WERI-Rb-1 (cell line): ENCODE measurements at places on chromosomes 1 and 21.

DNA sequence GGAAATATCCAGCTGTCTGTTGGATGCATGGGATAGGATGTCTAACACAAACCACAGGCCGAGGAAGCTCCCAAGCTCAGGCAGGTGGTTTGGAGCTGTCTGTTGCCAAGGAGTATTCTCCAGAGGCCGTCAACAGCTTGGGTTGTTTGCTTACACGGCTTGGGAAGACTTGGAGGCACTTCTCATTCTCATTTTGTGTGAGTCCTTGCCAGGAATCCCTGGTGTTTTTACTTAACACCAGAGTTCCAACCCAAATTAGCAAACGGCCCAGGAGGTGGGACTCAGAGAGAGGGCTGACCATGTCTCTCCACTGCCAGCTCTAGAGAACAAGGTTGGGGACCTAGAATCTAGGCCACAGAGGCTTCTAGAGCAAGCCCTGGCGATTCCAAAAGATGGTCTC is 72.7 kb upstream of the FAM20B start:
- DNase-seq = no peak

DNA sequence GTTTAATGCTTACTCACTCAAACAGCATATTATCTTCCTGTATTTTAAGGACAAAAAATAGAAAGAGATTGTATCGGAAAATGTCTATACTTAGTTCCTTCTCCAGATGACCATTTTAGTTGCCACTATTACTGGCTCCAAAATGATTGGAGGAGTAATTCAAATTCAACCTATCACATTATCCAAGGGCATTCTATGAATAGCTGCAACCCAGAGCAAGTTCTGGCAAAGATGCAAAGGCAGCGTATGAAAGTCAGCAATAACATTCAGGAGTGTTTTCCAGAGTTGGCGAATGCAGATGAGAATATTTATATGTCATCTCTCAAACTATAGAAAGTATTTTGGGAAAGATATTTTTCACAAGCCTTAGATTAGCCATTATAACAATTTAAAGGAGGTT is 389.8 kb upstream of the ADGRL2 start:
- no peak for DNase-seq

- DNase-seq = no peak
These were observed 29.8 kb upstream of the RC3H1 start for GRCh38 chr1:174051956-174052355.

DNA sequence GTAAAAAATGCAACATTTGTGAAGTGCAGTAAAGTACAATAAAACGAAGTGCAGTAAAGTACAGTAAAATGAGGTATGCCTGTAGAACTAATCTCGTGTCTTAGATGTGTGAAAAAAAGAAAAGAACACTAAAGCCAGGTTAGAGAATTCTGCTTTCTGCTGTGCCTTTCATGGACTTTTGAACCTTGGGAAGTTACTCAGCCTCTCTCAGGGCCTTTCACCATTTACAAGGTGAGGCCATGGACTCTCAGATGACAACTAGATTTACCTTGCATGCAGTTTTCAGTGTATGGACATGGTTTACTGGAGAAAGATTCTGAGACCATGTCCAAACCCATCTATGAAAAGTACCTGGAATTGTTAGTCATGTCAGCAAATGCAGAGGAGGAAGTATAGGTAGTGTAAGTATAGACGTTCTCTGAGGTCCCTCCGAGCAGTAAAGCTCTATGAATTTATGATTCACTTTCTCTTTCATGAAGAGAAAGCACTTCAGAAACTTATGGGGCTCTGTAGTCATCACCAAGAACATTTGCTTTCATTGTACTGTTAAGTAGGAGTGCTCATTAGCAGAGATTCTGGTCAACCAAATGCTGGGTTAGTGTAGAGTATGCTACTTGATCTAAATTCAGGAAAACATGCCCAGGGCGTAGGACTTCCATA is 143.1 kb downstream of the CACNA1E start:
- DNase-seq = no peak

DNA sequence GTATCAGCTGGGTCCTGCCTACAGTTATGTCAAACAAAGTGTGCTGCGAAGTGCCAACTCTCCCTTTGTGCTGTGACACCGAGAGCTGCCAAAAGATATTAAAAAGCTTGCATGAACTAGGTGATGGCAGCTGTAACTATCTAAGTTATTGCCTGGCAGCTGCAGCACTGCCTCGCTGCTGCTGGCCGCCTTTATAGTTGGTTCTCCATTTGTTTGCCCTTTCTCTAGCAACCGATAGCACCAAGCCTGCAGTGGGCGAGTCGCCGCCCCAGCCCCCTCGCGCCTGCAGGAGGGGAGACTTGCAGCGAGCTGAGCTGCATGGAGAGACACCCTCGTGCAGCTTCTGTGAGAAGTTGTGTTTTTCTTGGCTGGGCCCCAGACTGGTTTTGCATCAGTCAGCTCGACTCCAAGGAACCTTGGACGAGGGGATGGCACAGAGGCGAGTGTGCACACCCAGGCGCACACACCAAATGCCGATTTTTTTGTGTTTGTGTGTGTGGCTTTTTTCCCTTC is 330.6 kb downstream of the RPS6KC1 start:
- DNase-seq = no peak

GRCh38 chr1:961132-961669 is 817 bp downstream of the KLHL17 start:
- no peak for DNase-seq

DNA sequence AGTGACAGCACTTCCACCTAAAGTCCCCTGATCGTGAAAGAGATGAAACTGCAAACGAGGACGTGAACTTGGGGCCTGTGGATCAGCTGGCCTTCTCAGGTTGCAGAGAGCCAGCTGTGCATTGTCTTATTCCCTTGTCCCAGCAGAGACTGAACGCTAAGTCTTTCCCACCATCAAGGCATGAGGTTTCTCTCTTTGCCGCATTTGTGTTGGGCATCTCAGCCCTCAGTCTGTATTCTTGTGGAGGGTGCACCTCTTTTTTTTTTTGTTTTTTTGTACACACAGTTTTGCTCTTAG is 71.4 kb downstream of the KIF26B start:
- DNase-seq = no peak

DNA sequence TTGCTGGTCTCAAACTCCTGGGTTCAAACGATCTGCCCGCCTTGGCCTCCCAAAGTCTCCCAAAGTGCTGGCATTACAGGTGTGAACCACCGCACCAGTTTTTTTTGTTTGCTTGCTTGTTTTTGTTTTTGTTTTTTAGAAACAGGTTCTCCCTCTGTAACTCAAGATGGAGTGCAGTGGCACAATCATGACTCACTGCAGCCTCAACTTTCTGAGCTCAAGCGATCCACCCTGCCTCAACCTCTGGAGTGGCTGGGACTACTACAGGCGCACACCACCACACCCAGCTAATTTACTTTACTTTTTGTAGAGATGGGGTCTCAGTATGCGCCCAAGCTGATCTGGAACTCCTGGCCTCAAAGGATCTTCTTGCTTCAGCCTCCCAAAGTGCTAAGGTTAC is 47.3 kb upstream of the USP1 start:
- no peak for DNase-seq

DNA sequence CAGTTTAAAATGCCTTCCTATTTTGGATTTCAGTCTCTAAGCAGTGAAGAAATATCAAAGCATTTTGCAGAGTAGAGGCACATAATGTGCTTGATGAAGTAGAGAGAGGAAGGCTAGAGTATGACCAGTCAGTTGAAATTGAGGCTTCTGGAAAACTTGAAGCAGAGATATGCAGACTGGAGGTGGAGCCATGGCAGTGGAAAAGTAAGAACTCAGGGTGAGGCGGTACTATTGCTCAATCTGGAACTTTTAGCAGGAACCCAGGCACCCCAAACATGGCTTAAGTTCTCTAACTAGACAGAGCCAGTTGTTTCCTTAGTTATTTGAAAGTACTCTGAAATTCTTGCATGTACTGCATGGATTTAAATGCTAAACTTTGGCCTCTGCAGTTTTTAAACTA is 288.6 kb downstream of the HHAT start:
- no peak for DNase-seq

GRCh38 chr1:212975111-212975918 is 25.0 kb downstream of the VASH2 start:
- DNase-seq = no peak
